ENCODE measurements at places on chromosomes 7 and 10.
A peak's percentile ranks its signal among the peaks of the same experiment; 100 is the strongest.

- peak; percentile 87 for DNase-seq
These were observed 86.9 kb downstream of the CARD11 start for GRCh38 chr7:2956526-2957368.

DNA sequence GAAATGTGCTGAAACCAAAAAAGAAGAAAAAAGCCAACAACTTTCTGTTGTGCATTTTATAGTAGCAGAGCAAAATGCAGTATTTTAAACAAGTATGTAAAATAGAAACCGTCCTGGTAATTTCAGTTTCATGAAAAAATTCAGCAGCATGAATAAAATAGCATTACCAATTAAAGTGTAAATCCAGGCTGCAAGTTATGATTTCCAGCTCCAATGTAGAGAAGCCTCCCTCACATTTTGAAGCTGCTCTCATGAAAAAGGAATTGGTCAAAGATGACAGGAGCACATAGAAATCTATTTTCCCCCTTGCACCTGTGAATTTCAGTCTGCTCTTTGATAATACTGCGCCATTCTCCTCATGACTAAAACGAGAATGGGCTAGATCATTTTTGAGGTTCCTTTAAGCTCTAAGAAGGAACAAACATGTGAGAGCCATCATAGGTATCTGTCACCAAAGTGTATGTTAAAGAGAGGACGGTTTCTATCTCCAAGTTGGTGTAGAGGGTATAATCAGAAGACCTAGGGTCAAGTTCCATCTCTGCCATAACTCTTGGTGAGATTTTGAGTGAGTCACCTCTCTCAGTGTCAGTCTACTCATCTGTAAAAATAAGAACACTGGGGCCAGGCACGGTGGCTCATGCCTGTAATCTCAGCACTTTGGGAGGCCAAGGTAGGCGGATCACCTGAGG is 107.5 kb downstream of the MTPAP start:
- no peak for DNase-seq

DNA sequence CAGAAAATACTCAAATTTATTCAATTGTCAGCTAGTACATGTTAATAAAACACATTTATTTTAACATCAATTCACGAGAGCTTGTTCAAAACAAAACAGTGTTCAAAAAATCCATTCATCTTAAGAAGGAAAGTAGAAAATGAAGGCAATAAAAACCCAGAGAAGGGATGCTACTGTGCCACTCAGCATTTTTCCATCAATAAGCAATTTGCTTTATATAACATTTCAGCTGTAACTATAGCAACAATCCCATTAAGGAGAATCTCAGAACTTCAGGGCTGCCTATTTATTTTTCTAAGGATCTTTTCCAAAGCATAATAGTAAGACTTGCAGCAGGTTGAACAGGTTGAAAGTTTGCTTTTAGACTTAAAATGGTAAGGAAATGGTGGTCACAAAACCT is 190.5 kb downstream of the PCLO start:
- no peak for DNase-seq

GRCh38 chr10:132293201-132293812 is 14.4 kb downstream of the STK32C start:
- DNase-seq: no peak

DNA sequence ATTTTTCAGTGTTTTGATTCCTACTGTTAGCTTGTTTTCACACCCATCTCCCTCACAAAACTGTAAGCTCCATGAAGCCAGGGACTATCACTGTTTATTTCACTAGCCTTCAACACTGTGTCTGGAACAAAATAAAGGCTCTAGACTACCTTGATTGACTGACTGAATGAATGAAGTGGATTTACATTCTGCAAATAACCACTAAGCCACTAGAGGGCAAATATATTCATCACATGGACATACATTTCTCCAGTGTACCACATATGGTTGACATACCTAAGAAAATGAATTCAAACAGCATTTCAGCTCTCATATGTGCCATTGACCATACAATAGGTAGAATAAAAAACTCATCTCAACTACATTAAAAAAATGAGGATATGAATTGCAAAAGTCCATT is 185.9 kb downstream of the RAB11FIP2 start:
- no peak for DNase-seq

DNA sequence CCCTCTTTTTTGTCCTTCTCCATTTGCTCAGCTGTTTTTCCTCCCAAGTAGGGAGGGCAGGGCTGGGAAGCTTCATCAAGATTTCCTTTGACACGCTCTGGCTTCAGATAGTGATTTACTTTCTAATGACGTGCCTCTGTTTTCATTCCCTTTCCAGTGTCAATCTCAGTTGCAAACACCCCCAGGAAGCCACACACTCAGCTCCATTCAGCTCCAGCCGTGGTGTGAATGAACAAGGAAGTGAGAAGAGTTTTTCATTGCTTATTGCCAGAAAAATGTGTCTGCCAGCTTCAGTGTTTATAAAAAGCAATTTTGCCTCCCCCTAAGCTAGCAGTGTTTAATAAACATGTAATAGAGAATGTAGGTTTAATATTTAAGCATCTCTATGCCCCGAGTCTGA is 108.7 kb upstream of the DPP6 start:
- DNase-seq: no peak

DNA sequence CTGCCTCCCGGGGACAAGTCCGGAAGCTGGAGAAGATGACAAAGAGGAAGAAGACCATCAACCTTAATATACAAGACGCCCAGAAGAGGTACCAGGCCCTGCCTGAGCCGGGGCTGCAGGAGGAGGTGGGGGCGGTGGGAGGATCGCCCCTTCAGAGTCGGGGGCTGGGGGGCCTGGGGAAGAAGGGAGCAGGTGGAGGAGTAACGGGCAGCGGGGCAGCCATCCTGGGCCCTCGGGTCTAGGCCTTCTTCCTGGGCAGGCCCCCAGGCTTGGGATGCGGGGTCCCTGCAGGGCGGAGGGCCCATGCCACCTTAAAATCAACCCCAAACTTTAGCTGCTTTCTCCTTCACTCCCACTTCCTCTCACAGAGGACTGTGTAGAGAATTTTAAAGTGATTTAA is 523 bp downstream of the ANKRD30A start:
- DNase-seq: no peak

DNA sequence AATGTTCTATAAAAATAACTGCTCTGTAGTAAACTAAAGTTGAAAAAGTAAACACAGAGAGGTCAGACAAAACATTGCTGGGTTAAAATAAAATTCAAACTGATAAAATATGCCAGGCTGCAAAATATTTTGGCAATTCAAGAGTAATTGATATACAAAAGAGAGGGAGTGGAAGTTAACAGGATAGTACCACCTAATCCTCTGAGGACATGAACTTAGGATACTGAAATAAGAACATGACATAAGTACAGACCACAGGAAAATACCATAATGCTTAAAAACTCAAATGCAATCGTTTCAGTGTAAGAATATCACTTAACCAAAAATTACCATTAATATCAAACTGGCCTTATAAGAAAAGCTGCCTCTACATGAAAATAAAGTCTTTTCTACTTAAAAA is 37.6 kb upstream of the GPR22 start:
- DNase-seq: no peak

DNA sequence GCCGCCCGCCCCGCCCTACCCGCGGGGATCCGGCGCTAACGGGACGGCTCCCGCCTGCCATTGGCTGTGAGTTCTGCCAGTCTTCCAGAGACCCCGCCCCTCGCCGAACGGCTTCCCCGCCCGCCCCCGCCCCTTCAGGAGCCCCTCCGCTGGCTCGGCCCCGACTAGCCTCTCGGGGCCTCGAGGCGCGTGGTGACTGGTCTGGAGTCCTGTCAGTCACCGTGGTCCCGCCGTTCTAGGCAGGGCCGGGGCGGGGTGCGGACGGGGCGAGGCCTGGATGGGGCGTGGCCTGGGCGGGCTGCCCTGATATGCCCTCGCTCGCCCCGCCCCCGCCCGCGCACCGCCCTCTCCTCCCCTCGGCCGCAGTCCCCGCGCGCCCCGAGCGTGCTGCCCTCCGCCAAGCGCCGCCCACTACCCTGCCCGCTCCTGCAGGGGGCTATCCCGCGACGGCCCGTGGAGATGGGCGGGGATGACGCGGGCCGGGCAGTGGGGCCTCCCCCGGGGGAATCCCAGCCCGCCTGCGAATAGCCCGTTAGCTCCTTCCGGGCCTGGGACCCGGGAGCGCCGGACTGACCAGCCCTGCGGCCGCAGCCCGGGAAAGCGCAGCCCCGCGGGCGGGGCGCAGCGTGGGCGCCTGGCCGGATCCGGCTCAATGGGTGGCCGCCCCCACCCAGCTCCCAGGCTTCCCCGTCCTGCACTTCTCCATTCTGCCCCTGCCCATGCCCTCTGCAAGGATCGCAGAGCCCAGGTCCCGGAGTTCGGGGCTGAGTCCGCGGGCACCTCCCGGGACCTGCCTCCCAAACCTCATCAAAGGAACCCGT is 444 bp upstream of the HIP1 start:
- DNase-seq: peak; percentile 98

Data from A172 (cell line).